ENCODE measurements at places on chromosomes 16 and 17.
A peak's percentile ranks its signal among the peaks of the same experiment; 100 is the strongest.

DNA sequence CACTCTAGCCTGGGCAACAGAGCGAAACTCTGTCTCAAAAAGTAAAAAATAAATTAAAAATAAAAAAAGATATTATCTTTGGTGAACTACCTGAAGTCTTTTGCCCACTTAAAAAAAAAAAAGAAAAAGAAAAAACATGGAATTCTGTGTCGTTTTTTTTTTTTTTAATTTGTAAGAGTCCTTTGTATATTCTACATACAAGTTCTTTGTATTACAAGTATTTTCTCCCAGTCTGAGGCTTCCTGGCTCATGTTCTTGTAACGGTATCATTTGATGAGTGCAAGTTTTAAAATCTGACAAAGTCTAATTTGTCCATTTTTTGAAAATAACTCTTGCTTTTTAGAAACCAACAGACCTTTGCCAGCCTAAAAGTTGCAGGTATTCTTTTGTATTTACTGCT lies 12.2 kb upstream of the CBX2 start:
- DNase-seq = no peak
- H3K4me1 ChIP-seq = no peaks in the 10 kb centered on the region
- no peak overlapping the region for H3K4me3 ChIP-seq
- no peak overlapping the region for H3K27ac ChIP-seq
- H3K36me3 ChIP-seq = no peaks in the 10 kb centered on the region

GRCh38 chr17:10226930-10227695 lies 28.7 kb upstream of the GAS7 start:
- H3K4me3 ChIP-seq = no peak overlapping the region
- H3K36me3 ChIP-seq = no peaks in the 10 kb centered on the region
- H3K27me3 ChIP-seq = no peaks in the 10 kb centered on the region
- no peaks in the 10 kb centered on the region for H3K4me1 ChIP-seq
- DNase-seq = peak; percentile 58
- no peak overlapping the region for H3K27ac ChIP-seq

GRCh38 chr17:61579961-61580360 lies 11.1 kb downstream of the NACA2 start:
- no peak overlapping the region for H3K4me3 ChIP-seq
- DNase-seq = no peak
- H3K27me3 ChIP-seq = peaks cover 24% of the 10 kb centered on the region
- H3K36me3 ChIP-seq = no peaks in the 10 kb centered on the region
- no peak overlapping the region for H3K27ac ChIP-seq

DNA sequence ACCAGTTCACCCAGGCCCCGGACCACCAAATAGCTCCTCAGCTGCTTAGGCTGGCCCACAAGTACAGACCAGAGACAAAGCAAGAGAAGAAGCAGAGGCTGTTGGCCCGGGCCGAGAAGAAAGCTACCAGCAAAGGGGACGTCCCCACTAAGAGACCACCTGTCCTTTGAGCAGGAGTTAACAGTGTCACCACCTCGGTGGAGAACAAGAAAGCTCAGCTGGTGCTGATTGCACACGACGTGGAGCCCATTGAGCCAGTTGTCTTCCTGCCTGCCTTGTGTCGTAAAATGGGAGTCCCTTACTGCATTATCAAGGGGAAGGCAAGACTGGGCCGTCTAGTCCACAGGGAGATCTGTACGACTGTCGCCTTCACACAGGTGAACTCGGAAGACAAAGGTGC lies 15.4 kb downstream of the FOXF1 start:
- no peak overlapping the region for H3K4me3 ChIP-seq
- H3K27me3 ChIP-seq = peaks cover 44% of the 10 kb centered on the region
- peak; percentile 0 for DNase-seq
- H3K4me1 ChIP-seq = peaks cover 12% of the 10 kb centered on the region
- no peaks in the 10 kb centered on the region for H3K36me3 ChIP-seq

DNA sequence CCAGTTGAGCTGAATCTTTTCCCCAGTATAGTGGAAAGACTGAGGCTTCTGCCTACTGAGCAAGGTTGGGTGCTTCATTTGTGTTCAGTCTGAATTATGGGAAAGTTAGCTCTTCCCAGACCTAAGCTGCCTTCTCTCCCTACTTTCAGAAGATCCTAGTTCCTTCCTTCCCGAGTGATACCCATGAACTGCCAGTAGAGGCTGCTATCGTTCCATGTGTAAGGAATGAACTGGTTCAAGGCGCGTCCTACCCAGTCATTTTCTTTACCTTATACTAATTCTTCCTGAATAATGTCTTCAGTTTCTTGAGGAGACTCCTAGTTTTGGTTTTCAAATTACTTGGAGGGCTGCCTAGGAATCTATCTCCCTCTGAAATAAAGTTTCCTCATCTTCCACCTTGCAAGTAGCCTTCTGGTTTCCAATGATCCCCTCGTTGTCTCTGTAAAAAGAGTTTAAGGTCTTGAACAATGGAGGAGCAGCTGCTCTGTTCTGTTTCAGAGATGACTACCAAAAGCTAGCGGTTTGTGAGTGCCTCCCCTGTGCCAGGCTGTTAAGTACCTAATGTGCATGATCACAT lies 934 bp upstream of the AOC2 start:
- no peaks in the 10 kb centered on the region for H3K27me3 ChIP-seq
- peaks cover 72% of the 10 kb centered on the region for H3K36me3 ChIP-seq
- DNase-seq = no peak
- no peak overlapping the region for H3K27ac ChIP-seq
- no peak overlapping the region for H3K4me3 ChIP-seq

DNA sequence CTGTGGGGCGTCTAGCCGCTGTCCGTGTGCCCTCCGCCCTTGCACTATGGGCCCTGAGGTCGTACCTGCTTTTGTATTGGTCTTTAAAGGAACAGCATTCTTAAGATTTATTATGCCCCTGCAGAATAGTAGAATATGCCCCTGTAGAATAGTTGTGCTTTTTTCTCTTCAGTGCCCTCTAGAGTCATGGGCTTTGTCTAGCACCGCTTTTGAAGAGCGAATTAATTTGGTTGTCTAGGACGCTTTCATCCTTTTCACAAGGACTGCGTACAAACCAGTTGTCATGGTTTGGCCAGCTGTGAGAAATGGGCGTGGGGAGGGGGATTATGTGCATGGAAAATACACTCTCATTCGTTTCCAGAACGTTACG lies 621 bp downstream of the CEP95 start:
- peaks cover 64% of the 10 kb centered on the region for H3K36me3 ChIP-seq
- H3K4me3 ChIP-seq = peak overlapping the region; percentile 86
- DNase-seq = no peak
- no peaks in the 10 kb centered on the region for H3K27me3 ChIP-seq

- H3K27ac ChIP-seq = no peak overlapping the region
- no peak overlapping the region for H3K4me3 ChIP-seq
- no peaks in the 10 kb centered on the region for H3K27me3 ChIP-seq
- H3K36me3 ChIP-seq = no peaks in the 10 kb centered on the region
- peaks cover 10% of the 10 kb centered on the region for H3K4me1 ChIP-seq
- no peak for DNase-seq
Observed at GRCh38 chr17:47072886-47073285, 93.8 kb upstream of the RPRML start.

DNA sequence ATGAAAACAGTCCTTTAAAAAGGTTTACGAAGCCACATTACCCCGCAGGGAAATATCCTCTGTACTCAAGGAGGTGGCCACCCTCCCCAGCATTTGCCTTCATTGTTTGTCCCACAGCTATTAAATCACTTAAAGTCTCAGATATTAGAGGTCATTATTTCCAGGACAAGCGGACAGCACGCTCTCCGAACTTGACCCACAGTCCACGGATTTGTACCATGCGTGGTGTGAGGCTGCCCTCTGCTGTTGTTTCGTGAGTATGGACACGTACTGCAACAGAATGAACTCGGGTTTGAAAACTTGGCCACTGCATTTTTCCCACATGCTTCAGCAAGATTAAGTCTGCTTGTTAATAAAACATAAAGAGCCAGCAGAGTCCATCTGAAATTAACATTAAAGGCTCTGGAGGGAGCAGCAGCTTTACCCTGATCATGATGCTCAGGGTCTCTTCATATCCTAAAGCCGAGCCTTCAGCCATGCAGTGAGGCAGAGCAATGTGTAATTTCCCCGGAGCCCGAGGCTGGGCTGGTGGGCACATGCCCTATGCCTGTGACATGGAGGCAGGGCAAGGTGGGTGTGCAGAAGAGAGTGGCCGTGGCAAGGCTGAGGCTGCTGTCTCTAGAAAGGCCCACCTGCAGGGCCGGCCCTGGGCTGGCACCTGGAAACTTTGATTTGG lies 19.7 kb downstream of the MEAK7 start:
- peaks cover 8% of the 10 kb centered on the region for H3K4me1 ChIP-seq
- H3K27ac ChIP-seq = no peak overlapping the region
- peak; percentile 62 for DNase-seq
- no peak overlapping the region for H3K4me3 ChIP-seq
- peaks cover 70% of the 10 kb centered on the region for H3K36me3 ChIP-seq
- no peaks in the 10 kb centered on the region for H3K27me3 ChIP-seq

GRCh38 chr16:84059946-84060901 lies 17.6 kb upstream of the SLC38A8 start:
- no peaks in the 10 kb centered on the region for H3K27me3 ChIP-seq
- H3K27ac ChIP-seq = peak overlapping the region; percentile 88
- no peak overlapping the region for H3K4me3 ChIP-seq
- DNase-seq = no peak
- H3K36me3 ChIP-seq = peaks cover 79% of the 10 kb centered on the region
- peaks cover 58% of the 10 kb centered on the region for H3K4me1 ChIP-seq

DNA sequence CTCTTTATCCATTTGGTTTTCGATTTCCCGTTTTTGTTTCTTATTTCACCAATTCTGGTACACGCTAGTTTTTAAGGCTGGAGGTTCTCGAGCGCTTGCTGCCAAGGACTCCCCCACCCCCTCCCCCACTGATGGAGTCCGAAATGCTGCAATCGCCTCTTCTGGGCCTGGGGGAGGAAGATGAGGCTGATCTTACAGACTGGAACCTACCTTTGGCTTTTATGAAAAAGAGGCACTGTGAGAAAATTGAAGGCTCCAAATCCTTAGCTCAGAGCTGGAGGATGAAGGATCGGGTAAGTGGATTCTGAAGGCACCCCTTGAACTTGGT lies 825 bp downstream of the RPTOR start:
- peak overlapping the region; percentile 87 for H3K27ac ChIP-seq
- H3K4me1 ChIP-seq = peaks cover 43% of the 10 kb centered on the region
- H3K27me3 ChIP-seq = peaks cover 36% of the 10 kb centered on the region
- DNase-seq = no peak
- H3K4me3 ChIP-seq = peak overlapping the region; percentile 97

Measured in left ventricle myocardium inferior (tissue), 1 donor.